ENCODE measurements at places on chromosomes 2 and 18.

- no peak for DNase-seq
These were observed 63.9 kb downstream of the KLHL29 start for GRCh38 chr2:23448906-23449305.

- DNase-seq: no peak
These were observed 15.5 kb downstream of the SALL3 start for GRCh38 chr18:78994977-78995582.

DNA sequence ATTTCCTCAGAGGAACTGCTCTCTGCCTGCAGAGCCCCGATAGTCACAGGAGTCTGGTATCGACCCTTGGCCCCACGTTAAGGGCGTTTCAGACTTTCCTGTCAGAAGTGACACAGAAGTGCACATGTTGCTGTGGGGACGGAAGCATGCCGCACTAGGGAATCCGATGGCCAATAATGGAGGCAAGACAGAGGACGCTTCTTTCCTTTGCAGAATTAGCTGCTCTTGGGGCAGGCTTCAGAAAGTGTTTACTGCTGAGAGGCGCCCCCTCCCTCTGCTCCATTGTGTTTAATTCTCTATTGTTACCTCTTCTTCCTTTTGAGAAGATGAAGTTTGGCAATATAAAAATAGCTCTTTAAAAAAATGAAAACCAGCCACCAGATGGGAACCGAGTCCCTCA, 118.6 kb upstream of the EML6 start:
- no peak for DNase-seq

GRCh38 chr2:143697744-143698143, 568.5 kb downstream of the ARHGAP15 start:
- no peak for DNase-seq

DNA sequence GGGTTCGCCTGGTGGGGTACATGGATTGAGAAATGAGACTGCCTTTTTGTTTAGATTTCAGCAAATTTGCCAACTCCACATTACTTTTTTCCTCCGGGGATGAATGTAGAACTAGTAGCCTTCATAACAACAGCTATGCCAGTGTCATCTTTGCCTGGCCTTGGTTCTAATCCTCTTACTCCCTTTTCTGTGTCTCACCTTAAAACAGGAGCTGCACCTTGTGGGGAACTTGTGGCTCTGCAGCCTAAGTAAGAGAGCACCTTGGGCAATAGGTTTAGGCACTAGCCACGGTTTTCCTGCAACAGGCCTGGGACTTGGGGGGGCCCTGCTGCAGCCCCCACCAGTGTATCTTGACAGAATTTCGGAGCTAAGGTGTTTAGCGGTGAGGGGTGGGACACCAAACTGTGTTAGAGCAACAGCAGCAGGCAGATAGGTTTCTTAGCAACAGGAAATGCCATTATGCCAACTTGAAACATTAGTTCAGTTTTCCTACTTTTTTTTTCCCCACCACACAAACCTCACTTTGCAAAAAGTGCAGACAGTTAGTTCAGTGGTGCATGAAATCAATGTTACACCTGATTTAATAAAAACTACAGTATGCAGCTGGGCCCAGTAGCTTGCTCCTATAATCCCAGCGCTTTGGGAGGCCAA, 173.7 kb downstream of the PRKCE start:
- DNase-seq: peak; percentile 14

GRCh38 chr18:67731851-67732250, 215.3 kb upstream of the DSEL start:
- no peak for DNase-seq

DNA sequence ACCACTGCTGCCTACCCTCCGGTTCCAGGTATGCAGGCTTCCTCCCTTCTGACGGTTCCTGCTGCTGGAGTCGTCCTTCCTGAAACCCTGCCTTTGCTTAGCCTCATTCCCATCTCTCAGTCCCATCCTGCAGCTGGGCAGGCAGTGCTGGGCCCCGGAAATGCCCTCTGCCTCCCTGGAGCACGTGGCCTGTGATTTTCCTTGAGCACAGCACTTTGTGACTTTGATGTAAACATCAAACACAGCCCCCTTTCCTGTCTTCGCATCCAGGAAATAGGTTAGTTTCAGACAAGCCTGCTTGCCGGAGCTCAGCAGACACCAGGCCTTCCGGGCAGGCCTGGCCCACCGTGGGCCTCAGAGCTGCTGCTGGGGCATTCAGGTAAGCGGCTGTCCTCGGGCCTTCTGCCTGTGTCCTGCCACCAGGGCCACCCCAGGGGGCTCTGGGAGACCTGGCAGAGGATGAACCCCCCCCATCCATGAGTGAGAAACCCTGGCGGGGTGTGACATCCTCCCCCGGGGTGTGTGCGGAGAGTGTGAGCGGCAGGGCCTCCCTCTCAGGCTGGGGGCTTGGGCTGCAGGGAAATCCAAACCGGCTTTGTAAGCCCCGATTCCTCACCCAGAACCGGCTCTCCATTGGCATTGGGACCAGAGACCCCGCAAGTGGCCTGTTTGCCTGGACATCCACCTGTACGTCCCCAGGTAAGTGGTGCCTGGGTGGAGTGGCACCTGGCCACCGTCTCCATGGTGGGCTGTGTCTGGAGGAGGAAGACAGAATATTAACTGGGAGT, at the start of gene ZAP70:
TSS of gene ZAP70 (plus strand) at position 281 of the 788 bp plus-strand sequence. CDS start 10,461 bp downstream, outside the sequence.
- no peak for DNase-seq

DNA sequence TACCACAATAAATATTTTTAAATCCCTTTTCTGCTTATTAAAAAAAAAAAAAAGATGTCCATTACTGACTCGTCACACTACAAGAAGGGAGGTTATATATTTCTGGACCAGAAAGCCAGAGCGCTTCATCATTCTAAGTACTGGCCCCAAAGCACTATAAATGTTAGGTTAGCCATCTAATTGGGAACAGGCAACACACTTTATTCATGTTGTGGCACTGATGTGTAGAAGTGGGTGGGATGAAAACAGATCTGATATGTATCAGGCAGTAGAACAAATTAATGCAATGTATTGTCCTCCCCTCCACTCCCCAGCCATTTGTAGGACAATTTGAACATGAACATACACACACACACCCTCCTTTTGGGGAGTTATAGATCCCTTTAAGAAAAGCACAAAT, 24.4 kb downstream of the LANCL1 start:
- no peak for DNase-seq

DNA sequence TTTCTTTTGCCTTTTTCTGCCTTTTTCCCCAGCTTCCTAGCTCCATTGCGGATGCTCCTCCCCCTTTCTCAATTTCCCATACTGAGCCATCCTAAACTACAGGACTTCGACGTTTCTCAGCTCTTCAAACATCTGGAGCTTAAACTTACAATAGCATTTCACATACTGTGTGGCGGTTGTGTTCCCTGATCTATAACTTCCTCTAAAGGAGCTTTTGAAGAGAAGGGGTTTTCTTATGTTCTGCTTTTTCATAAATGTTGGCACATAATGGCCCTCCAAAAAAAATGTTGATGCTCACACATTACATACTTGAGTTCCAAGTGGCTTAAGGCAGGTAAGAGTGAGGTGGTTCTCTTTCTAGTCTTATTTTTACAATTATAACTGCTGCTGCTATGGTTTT, 87.4 kb downstream of the RNF144A start:
- DNase-seq: no peak

GRCh38 chr2:241366678-241367077, 10.6 kb downstream of the FARP2 start:
- DNase-seq: no peak

DNA sequence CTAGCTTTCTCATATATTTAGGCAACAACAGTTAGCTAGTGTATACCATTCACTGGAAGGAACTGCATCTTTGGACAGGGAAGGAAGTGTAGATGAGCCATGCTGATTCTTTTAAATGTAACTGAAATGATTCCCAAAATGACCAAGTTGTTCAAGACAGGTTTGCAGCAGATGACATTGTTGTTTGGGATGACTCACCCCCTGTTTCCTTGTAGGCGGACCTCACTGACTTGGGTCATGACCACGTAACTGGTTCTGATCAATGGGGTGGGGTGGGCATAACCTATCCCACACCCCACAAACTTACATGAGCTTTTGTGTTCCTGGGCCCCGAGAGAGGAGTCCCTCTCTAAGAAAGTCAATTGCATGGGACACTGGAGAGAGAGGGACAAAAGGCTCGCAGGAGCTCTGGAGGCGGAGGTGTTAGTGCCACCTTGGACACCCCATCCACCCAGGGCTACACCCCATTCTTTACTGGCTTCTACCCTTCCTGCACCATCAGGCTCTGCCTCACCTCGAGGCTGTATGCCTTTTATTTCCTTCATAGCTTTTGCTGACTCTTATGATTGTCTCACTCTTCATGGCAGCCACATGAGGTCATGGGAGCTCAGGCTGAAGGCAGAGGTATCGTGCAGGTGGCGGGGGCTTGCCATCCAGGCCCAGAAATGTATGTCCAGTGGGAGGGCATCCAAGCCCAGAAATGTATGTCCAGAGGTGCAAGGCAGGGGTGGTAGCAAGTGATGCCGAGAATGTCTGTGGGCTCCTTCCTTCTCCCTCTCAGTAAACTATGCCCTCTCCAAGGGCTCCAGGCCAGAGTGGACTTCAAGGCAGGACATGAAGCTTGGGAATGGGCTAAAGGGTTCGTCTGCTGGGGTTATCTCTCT, 108.0 kb downstream of the TWIST2 start:
- DNase-seq: no peak

DNA sequence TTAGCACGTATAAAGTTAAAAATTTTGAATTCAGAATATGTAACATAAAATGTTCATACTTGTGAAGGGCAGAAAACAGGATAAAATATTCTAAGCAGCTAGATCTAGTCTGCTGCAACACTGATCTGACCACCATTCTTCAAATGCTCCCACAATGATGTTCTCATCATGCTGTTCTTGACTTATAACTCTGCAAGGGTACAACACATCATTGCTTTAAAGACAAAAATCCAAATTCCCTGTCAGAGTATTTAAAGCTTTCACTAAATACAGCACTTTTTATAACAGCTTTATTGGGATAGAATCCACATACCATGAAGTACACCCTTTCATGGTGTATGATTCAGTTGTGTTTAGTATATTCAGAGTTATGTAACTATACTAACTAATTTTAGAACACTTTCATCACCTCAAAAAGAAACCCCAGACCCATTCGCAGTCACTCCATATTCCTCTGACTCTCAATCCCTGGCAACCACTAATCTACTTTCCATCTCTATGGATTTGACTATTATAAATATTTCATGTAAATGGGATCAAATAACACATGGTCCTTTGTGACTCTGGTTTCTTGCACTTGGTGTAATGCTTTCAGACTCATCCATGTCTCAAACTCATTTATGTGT, 56.4 kb downstream of the MAP4K3 start:
- no peak for DNase-seq

DNA sequence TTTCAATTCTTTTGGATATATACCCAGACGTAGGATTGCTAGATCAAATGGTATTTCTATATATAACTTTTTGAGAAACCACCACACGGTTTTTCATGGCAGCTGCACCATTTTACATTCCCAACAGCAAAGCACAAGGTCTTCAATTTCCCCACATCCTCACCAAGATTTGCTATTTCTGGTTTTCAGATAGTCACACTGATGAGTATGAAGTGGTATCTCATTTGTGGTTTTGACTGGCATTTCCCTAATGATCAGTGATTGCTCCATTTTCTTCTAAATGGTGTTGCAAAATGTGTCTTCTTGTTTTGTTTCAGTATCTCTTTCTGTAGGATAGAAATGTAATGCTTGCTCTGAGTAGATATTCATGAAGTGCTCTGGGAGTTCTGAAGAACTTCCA, 52.0 kb downstream of the ANKRD44 start:
- peak; percentile 26 for DNase-seq

GRCh38 chr2:100483895-100484294, 13.6 kb downstream of the NMS start:
- no peak for DNase-seq

- DNase-seq: no peak
These were observed 56.0 kb downstream of the GPC1 start for GRCh38 chr2:240491483-240491882.

GRCh38 chr2:46831051-46831868, 84.3 kb downstream of the MCFD2 start:
- no peak for DNase-seq

GRCh38 chr2:229660951-229661350, 53.4 kb downstream of the DNER start:
- DNase-seq: no peak

DNA sequence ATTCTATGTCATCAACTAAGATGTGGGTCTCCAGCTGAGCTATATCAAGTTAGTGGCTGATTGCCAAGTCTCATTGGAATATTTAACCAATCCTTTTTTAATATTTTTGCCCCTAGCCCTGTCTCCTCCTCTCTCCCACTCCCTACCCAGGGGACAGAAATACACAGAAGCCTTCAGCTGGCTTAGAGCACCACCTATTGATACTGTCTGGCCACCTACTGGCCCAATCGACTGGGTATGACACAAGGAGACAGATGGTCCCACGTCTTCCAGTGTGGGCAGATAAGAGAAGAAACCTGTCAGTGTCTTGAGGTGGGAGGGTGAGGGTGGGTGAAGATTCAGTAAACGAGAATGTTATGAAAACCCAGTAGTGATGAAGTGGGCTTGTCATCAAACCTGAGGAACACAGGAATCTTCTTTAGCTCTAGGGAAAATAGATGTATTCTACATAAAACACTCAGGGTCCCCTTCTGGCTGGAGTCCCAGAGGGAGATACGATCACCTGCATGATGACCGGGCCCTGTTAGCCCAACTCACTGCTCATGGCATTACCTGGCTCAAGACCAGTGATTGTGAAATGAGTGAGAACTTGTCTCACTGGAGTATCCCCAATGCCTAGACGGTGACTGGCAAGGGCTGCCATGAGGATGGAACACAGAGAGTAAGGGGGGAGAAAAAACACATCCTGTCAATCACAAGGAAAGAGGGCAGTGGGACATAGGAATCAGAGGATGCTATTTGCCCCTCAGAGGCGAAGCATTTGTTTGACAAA, 26.7 kb downstream of the POLR1A start:
- peak; percentile 47 for DNase-seq

- DNase-seq: no peak
These were observed 57.0 kb upstream of the FAM237A start for GRCh38 chr2:206585335-206585734.

DNA sequence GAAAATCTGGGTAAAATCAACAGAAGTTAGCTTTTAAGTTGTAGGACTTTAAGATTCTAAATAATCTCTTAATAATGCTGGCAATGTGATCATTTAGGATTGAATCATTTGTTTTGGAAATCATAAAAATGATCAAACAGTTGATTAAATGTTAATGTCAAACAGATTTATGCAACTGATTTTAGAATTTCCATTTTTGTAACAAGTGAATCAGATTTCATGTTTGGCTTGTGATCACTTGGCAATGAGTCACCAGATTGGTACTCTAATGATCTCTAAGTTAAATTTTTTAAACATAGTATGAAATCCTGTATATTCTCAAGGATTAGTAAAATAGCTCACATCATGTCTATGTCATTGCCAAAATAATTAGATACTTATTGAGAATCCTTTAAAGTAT, 50.1 kb upstream of the UNC80 start:
- DNase-seq: no peak
